CD8-positive, alpha-beta memory T cell (primary cell): ENCODE measurements at places on chromosomes 6 and 20. TPM values are rescaled to one million over a fixed set of nuclear protein-coding genes. Genes with fewer than 3 reads are reported as not detected.

The CBLN4 gene
- not detected for polyA plus RNA-seq

The CD24 gene
- not detected for polyA plus RNA-seq

The HRH3 gene
- polyA plus RNA-seq = not detected

The NOTCH4 gene
- polyA plus RNA-seq = 0.71 TPM

The OR5V1 gene
- not detected for polyA plus RNA-seq

The LGSN gene
- 0.12 TPM for polyA plus RNA-seq

The CCN5 gene
- not detected for polyA plus RNA-seq

The COX4I2 gene
- polyA plus RNA-seq = not detected

The ECT2L gene
- polyA plus RNA-seq = 0.09 TPM

The ASIP gene
- not detected for polyA plus RNA-seq

The APOM gene
- polyA plus RNA-seq = 4.3 TPM

The RGS17 gene
- 0.49 TPM for polyA plus RNA-seq

The DEFB132 gene
- polyA plus RNA-seq = not detected

The CLPSL1 gene
- not detected for polyA plus RNA-seq
